Caki2 (cell line): ENCODE measurements at places on chromosomes 7 and 10. TPM values are rescaled to one million over a fixed set of nuclear protein-coding genes. Genes with fewer than 3 reads are reported as not detected.

GRCh38 chr7:115435178-115435577 lies 513.3 kb downstream of the MDFIC start:
- no peak for DNase-seq

DNA sequence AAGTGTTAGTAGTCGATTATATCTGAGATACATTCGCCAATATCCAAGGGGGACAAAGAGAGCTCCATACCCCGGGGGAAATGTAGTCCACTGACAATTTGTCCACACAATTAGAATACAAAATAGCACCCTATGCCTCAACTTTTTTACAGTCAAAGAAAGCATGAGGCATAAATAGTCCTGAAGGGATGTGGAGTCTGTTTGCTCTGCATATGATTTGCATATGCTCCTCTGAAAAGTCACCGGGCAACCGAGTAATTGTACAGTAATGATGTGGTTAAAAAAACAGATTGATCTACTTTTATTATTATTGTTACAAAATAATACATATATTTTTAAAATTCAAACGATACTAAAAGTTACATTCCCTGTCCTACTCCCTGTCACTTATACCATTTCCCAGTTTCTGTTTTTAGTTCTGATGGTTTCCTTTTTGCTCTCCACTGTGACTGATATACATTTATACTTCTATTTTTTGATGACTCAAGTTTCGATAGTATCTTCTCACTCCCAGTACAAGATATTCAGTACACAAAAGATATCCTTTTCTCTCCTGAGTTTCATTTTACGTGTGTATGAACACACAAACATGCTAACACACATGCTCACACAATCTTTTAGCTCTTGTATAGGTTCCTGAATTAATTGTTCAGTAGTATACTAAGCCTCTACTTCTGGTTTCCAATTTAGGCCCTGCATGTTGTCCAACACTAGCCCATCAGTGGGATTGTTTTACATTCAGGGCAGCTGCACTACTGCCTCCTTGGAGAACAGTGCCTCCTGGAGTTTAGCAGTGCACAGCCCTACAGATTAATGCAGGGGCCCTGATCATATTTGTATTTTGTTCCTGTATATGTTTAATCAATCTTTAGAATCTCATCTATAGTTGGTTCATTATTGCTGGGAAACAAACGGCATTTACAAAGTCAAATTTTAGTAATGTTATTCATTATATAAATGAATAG lies 130.9 kb downstream of the TES start:
- no peak for DNase-seq

The UBN2 gene
- total RNA-seq: 1.5 and 1.7 TPM in 2 replicates

DNA sequence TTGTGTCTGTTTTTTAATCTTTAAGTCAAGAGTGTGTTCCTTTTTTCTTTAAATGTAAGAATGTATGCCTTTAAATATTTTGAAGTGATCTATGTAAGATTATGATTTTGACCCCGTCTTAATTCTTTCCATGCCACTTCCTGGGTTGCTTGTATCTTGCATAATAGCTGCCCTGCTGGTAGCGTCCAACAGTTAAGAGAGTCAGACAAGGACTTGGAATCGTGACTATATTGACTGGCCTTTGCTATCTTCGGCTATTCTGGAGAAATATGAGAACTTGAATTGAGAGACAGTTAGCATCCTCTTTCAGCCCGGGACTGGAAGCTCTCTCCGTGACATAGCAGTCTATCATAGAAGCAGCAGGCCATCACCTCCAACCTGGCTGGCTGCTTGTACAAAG lies 13.0 kb downstream of the NRP1 start:
- no peak for DNase-seq

- no peak for DNase-seq
These were observed 172.3 kb upstream of the ADO start for GRCh38 chr10:62632071-62632809.

DNA sequence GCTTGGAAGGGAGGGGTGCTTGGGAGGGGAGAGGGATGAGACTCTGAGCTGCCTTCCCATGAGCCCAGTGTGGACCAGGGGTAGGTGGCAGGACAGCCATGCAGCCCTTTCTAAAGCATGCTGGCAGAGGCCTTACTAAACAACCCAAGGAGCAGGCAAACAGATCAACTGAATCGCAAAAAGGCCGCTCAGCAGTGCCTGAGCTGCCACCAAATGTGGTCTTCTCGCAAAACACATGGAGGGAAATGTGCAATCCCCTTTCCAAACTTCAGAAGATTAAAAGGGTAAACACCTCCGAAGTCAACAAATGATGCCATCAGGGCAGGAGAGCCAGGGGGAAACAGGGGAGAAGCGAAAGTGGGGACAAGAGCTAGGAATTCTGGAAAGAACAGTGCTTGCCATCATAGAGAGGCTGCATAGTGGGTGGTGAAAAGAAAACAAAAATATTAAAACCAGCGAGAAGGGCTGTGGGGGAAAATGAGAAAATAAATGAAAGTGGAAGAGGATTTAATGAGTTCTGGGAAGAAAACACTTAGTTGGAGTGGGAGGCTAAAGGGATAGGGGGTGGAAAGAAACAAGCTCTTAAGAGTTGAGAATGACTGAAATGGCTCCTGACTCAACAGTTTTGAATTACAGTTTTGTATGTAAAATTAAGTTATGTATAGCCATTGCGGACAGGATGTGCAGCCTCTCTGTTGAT lies 62.2 kb upstream of the ZNF32 start:
- DNase-seq: no peak
